ENCODE measurements at places on chromosomes 1 and 21. TPM values are rescaled to one million over a fixed set of nuclear protein-coding genes. Genes with fewer than 3 reads are reported as not detected.

The VHLL gene
- not detected for polyA plus RNA-seq

The EXO1 gene
- polyA plus RNA-seq = 4.6 TPM

The GBP7 gene
- not detected for polyA plus RNA-seq

The BEST4 gene
- polyA plus RNA-seq = 0.12 TPM

The OR10J1 gene
- polyA plus RNA-seq = not detected

The B4GALT2 gene
- 48.0 TPM for polyA plus RNA-seq

The MARK1 gene
- 3.0 TPM for polyA plus RNA-seq

The SV2A gene
- 22.7 TPM for polyA plus RNA-seq

The LZIC gene
- 9.6 TPM for polyA plus RNA-seq

DNA sequence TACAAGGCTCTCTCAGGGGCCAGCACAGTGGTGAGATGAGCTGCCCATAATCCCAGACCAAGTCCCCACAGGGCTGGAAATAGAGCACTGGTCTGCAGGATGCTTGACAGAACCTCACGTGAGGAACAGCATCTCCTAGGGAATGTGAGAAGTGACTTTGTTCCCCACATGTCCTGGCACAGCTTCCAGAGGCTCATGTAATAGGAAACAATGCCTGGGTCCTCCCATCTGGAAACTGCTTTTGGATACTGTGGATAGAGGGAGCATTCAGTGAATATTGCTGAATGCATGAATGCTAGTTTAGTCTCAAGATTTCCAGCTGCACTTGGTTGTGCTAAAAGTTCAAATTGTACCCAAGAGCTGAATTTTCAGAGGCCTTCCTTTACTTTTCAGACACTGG, 146.2 kb downstream of the TNR start:
- H3K27ac ChIP-seq = no peak overlapping the region
- peaks cover 3% of the 10 kb centered on the region for H3K4me1 ChIP-seq
- H3K27me3 ChIP-seq = no peaks in the 10 kb centered on the region
- no peaks in the 10 kb centered on the region for H3K36me3 ChIP-seq
- H3K4me3 ChIP-seq = no peak overlapping the region

GRCh38 chr1:101859941-101860340, 136.8 kb downstream of the OLFM3 start:
- H3K36me3 ChIP-seq = no peaks in the 10 kb centered on the region
- no peak overlapping the region for H3K27ac ChIP-seq
- H3K27me3 ChIP-seq = no peaks in the 10 kb centered on the region
- DNase-seq = no peak

DNA sequence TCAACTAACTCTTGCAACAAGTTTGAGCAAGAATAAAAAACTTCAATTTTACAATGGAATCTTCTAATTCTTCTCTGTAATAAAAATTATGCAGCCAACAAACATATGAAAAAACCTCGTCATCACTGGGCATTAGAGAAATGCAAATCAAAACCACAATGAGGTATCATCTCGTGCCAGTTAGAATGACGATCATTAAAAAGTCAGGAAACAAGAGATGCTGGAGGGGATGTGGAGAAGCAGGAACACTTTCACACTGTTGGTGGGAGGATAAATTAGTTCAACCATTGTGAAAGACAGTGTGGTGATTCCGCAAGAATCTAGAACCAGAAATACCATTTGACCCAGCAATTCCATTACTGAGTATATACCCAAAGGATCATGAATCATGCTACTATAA, 327.5 kb upstream of the LYPLAL1 start:
- no peaks in the 10 kb centered on the region for H3K36me3 ChIP-seq
- H3K27me3 ChIP-seq = no peaks in the 10 kb centered on the region
- no peak for DNase-seq
- H3K4me1 ChIP-seq = peaks cover 3% of the 10 kb centered on the region
- no peak overlapping the region for H3K27ac ChIP-seq

DNA sequence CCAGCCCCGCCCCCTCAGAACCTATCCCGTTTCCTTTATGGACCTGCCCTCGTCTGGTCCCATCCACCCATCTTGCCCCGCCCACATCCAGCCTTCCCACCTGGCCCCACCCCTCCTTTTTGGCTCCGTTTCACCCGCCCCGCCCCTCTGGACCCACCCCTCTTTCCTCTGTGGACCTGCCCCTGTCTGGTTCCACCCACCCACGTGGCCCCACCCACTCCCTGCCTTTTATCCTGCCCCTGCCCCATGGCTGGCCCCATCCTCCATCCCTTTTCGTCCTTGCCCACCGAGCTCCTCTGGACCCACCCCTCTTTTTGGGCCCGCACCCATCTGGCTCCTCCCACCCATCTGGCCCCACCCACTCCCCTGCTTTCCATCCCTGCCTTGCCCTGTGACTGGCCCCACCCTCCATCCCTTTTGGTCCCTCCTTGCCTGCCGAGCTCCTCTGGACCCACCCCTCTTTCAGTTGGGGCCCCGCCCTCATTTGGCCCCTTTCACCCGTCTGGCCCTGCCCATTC, 177.3 kb downstream of the CAMTA1 start:
- no peaks in the 10 kb centered on the region for H3K27me3 ChIP-seq
- H3K4me3 ChIP-seq = no peak overlapping the region
- H3K27ac ChIP-seq = no peak overlapping the region
- no peaks in the 10 kb centered on the region for H3K36me3 ChIP-seq

DNA sequence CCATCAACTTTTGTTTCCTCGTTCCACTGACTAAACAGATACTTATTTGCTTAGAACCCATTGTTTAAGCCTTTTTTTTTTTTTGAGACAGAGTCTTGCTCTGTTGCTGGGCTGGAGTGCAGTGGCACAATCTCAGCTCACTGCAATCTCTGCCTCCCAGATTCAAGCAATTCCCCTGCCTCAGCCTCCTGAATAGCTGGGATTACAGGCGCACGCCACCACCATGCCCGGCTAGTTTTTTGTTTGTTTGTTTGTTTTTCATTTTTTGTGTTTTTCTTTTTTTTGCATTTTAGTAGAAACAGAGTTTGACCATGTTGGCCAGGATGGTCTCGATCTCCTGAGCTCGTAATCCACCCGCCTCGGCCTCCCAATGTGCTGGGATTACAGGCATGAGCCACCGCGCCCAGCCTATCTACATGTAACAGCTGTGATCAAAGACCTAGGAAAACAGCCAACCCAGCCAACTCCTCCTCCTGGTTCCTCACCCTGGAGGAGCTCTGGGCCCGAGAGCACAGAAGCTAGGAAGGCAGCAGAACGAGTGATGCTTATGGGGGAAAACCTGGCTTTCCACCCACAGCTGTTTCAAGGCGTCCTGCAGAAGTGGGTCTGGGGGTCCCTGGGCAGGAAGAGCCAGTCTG, 32.9 kb downstream of the KCNN3 start:
- no peaks in the 10 kb centered on the region for H3K27me3 ChIP-seq
- peaks cover 60% of the 10 kb centered on the region for H3K4me1 ChIP-seq
- no peaks in the 10 kb centered on the region for H3K36me3 ChIP-seq
- no peak for DNase-seq
- no peak overlapping the region for H3K4me3 ChIP-seq

- no peak overlapping the region for H3K27ac ChIP-seq
- H3K36me3 ChIP-seq = no peaks in the 10 kb centered on the region
- H3K4me1 ChIP-seq = no peaks in the 10 kb centered on the region
- DNase-seq = no peak
- H3K4me3 ChIP-seq = no peak overlapping the region
Observed at GRCh38 chr1:35661474-35661795, 20.1 kb upstream of the PSMB2 start.

Measured in SK-N-SH (cell line).